ENCODE measurements at places on chromosomes 3 and 15. TPM values are rescaled to one million over a fixed set of nuclear protein-coding genes. Genes with fewer than 3 reads are reported as not detected.

GRCh38 chr3:146747928-146748327 is 142.8 kb upstream of the PLSCR5 start:
- DNase-seq = no peak
- no peak overlapping the region for H3K27ac ChIP-seq
- H3K4me3 ChIP-seq = no peak overlapping the region
- H3K4me1 ChIP-seq = no peaks in the 10 kb centered on the region

DNA sequence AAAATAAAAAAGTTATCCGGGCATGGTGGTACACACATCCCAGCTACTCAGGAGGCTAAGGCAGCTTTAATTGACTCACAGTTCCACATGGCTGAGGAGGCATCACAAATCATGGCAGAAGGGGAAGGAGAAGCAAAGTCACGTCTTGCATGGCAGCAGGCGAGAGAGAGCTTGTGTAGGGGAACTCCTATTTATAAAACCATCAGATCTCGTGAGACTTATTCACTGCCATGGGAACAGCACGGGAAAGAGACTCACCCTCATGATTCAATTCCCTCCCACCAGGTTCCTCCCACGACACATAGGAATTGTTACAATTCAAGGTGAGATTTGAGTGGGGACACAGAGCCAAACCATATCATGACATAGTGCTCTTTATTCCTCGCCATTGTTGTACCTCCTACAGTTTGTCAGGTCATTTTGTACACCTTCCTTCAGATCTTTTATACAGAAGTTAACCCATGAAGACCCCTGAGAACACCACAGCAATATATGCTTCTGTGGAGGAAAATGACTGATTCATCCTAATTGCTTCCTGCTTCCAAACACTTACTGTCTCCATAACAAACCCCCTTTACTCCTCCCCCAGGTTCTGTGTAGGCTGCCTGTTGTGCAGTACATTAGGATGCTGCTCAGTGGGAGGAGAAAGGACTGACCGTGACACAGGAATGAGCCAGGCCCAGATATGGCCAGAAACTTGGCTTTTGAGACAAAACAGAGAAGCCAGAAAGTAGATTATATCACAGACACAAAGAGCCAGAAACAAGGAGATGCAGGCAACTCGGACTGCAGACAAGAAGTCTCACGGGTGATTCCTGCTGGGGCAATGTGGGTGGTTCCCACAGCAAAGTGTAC is 67.9 kb upstream of the HEG1 start:
- peaks cover 7% of the 10 kb centered on the region for H3K27me3 ChIP-seq
- H3K4me3 ChIP-seq = no peak overlapping the region
- H3K36me3 ChIP-seq = peaks cover 7% of the 10 kb centered on the region
- no peak for DNase-seq
- H3K4me1 ChIP-seq = peaks cover 70% of the 10 kb centered on the region
- no peak overlapping the region for H3K27ac ChIP-seq

- H3K4me3 ChIP-seq = no peak overlapping the region
- DNase-seq = no peak
- H3K27me3 ChIP-seq = peaks cover 23% of the 10 kb centered on the region
- no peaks in the 10 kb centered on the region for H3K4me1 ChIP-seq
Observed at GRCh38 chr3:128936341-128936740, 56.9 kb downstream of the ACAD9 start.

DNA sequence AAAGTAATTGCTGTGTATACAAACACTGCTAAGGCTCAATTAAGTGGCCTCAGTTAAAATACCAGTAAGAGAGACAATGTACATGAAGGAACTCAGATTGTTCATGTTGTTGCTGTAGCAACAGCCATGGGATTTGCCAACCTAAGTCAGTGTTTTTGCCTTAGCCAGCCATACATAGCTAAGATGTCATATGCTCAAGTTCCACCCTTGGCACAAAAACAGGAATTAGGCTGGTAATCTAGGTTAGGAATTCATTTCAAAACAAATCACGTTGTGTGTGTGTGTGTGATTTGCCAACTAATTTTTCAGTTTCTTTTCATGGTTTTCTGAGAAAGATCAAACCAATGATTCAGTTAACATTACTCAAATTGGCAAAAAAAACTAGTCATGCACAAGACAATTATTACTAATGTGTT is 143.7 kb upstream of the KCNMB2 start:
- H3K4me3 ChIP-seq = no peak overlapping the region
- DNase-seq = no peak
- H3K27me3 ChIP-seq = no peaks in the 10 kb centered on the region
- no peaks in the 10 kb centered on the region for H3K4me1 ChIP-seq

DNA sequence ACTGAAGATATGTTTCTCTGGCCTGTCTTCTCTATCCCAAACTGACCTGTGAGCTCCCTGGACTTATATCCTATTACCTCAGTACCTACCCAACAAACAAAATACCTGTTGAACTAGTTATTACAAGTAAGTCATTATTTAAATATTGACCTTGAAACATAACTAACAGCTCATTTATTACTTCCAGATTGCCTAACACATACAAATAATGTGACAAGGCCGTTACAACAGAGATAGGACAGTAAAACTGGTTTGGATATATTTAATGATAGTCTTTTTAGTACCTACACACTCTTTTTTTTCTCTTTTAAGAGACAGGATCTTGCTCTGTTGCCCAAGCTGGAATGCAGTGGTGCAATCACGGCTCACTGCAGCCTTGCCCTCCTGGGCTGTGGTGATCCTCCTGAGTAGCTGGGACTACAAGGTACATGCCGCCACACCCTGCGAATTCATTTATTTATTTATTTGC is 145.0 kb downstream of the ADAM10 start:
- no peaks in the 10 kb centered on the region for H3K27me3 ChIP-seq
- peaks cover 48% of the 10 kb centered on the region for H3K36me3 ChIP-seq
- H3K4me1 ChIP-seq = peaks cover 41% of the 10 kb centered on the region
- H3K27ac ChIP-seq = no peak overlapping the region
- DNase-seq = no peak

- no peak for DNase-seq
- H3K4me3 ChIP-seq = no peak overlapping the region
Observed at GRCh38 chr3:171752329-171752728, 58.0 kb downstream of the PLD1 start.

- DNase-seq = peak; percentile 47
- H3K27me3 ChIP-seq = peaks cover 2% of the 10 kb centered on the region
- H3K4me3 ChIP-seq = no peak overlapping the region
- no peak overlapping the region for H3K27ac ChIP-seq
- H3K36me3 ChIP-seq = no peaks in the 10 kb centered on the region
- peaks cover 6% of the 10 kb centered on the region for H3K4me1 ChIP-seq
Observed at GRCh38 chr3:40623567-40623966, 98.8 kb downstream of the ZNF621 start.

DNA sequence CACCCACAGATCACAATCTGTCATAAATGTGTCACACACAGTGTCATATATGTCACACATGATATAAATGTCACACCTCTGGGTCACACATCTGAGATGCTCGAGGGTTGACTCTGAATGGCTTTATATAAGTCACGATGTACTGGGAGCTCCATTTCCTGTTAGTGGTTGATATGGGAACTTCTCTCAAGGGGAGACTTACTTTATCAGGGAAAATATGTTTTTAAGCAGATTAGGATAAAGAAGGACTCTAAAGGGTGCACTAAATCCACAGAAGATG is 83.9 kb upstream of the MEF2A start:
- no peak overlapping the region for H3K4me3 ChIP-seq
- H3K36me3 ChIP-seq = no peaks in the 10 kb centered on the region
- H3K4me1 ChIP-seq = peaks cover 24% of the 10 kb centered on the region
- DNase-seq = no peak

GRCh38 chr3:142652826-142653292 is 56.7 kb downstream of the PLS1 start:
- peaks cover 3% of the 10 kb centered on the region for H3K27me3 ChIP-seq
- no peaks in the 10 kb centered on the region for H3K4me1 ChIP-seq
- no peak overlapping the region for H3K4me3 ChIP-seq
- no peaks in the 10 kb centered on the region for H3K36me3 ChIP-seq
- no peak for DNase-seq

- no peak overlapping the region for H3K27ac ChIP-seq
- no peak overlapping the region for H3K4me3 ChIP-seq
- no peaks in the 10 kb centered on the region for H3K36me3 ChIP-seq
- no peak for DNase-seq
- H3K27me3 ChIP-seq = peaks cover 2% of the 10 kb centered on the region
- no peaks in the 10 kb centered on the region for H3K4me1 ChIP-seq
Observed at GRCh38 chr15:87711026-87711425, 545.5 kb downstream of the NTRK3 start.

MASP1 gene
- not detected for total RNA-seq

GTF2A2 gene
- 189 TPM for total RNA-seq

RGMA gene
- 0.54 TPM for total RNA-seq

DPPA2 gene
- total RNA-seq = not detected

ITIH4 gene
- total RNA-seq = 3.1 TPM

MAP6D1 gene
- total RNA-seq = 2.1 TPM

IQCF5 gene
- total RNA-seq = not detected

PAK6 gene
- total RNA-seq = 0.26 TPM
